ENCODE measurements at places on chromosomes 7 and 10.
A peak's percentile ranks its signal among the peaks of the same experiment; 100 is the strongest.

- DNase-seq, result no peak
Measured at GRCh38 chr7:17773289-17773626, 167.0 kb downstream of the SNX13 start.

GRCh38 chr10:72241691-72242252 is 25.7 kb upstream of the ASCC1 start:
- DNase-seq, result no peak

DNA sequence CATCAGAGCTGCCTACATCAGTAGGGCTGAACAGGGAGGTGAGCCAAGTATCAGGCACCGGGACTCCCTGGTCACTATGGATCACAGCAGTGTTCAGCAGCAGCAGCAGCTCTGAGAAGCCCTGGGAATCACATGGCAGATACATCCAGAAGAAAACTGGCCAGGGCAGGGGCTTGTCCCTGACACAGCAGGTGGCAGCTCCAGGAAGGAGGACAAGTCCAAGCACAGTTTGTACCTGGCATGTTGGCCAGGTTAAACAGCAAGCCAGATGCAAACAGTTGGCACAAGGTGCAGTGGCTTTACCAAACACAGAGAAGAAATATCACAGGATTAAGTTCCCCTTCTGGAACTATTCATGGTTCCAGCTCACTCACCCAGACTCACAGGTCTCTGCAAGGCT is 139.4 kb downstream of the KCNMA1 start:
- DNase-seq, result no peak

DNA sequence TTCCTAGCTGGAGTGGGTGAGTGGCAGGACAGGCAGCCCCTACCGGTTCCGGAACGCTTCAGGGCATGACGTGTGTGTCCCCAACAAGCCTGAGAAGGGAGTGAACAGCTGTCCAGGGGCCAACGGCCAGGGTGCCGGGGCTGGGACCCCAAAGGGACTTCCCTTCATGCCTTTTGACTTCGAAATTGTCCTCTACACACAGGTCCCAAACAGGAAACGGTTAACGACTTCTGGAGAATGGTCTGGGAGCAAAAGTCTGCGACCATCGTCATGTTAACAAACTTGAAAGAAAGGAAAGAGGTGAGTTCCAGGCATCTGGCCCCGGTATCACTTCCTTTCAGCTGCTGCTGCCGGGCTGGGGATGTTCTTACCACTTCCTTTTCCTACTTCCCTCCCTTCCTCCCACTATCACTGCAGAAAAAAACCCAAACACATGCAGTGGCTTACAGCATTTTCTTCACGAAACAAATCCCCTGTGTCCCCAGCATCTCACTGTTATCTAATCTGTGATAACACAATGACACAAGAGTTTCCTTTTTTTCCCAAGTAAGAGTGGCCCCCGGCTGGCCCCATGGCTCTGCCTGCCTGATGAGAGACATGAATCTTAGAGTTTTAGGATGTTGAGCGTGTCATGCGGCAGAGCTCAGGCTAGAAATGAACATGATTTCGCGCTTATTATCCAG is 63.2 kb downstream of the MKI67 start:
- no peak for DNase-seq

- DNase-seq, result no peak
Measured at GRCh38 chr7:30437823-30438574, 40.6 kb downstream of the NOD1 start.

DNA sequence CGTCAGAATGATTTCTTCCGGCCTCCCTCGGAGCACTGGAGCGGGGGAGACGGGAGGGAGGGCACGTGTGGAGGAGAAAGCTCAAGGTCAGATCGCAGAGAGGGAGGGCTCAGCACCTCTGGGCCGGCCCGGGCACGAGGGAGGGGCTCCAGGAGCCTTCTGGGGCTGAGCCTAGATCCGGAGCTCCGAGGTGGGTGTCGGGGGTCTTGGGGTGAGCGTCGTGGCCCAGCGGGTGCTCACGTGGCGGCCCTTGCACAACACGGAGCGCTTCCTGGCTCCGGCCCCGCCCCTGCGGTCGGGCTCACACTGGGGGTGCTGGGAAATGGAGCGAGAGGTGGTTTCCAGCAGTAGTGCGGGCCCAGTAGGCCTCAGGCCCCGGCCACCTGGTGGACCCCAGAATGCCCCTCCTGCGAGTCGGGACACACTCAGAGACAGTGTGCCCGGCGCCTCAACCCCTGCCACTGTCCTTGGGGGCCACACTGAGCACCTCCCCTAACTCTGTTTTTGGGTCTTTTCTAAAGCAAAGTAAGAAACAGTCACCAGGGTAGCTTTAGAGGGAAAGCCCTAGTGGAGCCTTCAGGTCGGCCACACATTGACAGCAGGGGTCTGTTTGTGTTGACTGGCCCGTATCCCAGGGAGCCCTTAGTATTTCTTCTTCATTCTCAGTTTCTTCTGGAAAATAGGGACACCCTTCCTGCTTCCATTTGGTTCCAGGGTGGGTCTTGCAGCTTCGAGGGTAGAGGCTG is 798 bp downstream of the PPIF start:
- DNase-seq, result no peak

GRCh38 chr10:29067161-29067560 is 221.7 kb upstream of the LYZL1 start:
- DNase-seq, result no peak

DNA sequence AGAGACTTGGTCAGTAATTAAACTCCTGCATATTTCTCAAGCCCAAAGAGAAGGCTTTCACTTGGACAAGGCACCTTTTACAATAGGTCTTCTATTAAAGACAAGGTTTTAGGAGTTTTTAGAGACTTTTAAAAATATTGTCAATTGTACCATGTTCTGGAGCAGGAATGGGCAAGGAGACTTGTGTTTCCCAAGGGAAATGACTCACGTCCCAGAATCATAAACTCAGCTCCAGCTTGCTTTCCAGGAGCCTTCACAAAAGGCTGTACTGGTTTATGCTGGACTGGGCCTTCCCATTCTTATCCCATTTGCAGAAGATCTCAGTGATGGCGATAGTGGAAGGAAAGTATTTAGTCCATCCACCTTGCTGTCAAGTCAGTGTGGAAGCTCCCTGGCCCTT is 7.8 kb upstream of the GLI3 start:
- no peak for DNase-seq

GRCh38 chr7:42720991-42721796 is 190.7 kb downstream of the C7orf25 start:
- peak; percentile 15 for DNase-seq

GRCh38 chr10:10831085-10831484 is 186.6 kb upstream of the CELF2 start:
- DNase-seq, result no peak

- no peak for DNase-seq
Measured at GRCh38 chr7:114821030-114821900, 100.6 kb upstream of the MDFIC start.

- DNase-seq, result no peak
Measured at GRCh38 chr7:124672011-124672410, 93.6 kb downstream of the GPR37 start.

DNA sequence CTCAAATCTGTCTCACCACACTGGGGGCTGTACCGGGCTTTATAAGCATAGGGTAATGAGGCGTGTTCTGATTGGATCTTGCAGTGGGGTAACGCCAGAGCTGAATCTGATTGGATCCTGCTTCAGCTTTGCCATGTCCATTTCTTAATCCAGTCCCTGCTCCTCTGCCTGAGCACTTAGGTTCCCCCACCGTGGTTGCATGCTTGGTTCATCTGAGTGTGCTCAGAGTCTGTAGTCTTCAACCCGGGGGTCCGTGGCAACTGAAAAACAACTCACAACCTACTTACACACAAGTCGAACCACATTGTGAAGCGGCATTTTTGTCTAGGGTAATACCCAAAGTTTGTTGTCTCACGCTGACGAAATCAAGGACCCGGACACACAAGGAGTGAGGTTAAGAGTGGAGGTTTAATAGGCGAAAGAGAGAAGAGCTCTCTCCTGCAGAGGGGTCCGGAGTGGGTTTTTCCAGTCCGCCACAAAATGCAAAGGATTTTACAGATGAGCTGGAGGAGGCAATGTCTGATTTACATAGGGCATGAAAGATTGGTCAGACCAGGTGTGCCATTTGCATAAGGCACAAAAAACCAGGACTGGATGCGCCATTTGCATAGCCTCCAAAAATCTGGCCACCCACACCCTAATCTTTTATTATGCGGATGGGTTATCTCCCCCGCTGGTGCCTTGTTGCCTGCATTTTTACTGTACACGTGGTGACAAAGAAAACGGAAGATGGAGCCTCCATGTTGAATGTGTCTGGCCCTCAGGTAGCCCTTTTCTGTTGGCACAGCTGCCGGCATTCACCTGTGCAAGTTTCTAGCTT is 641.8 kb upstream of the FOXK1 start:
- DNase-seq, result peak; percentile 40

DNA sequence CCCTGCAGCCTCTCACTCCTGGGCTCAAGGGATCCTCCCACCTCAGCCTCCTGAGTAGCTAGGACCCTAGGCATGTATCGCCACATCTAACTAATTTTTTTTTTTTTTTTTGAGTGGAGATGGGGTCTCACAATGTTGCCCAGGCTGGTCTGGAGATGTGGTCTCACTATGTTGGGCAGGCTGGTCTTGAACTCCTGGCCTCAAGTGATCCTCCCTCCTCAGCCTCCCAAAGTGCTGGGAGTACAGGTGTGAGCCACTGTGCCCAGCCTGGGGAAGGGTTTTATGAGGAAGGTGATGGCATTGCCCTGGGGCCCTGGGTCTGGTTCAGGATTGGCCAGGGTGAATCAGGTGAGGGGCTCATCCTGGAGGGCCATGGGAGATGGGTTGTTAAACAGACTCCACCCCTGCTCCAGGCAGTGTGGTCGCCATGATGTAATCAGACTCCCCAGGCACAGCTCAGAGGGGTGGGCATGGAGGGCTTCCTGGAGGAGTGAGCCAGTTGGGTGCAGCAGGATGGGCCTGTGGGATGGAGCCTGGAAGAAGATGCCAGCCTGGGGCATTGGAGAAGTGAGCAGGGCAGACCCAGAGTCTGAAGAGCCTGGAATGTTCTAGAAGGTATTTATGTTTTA is 82.7 kb downstream of the MYL10 start:
- no peak for DNase-seq

DNA sequence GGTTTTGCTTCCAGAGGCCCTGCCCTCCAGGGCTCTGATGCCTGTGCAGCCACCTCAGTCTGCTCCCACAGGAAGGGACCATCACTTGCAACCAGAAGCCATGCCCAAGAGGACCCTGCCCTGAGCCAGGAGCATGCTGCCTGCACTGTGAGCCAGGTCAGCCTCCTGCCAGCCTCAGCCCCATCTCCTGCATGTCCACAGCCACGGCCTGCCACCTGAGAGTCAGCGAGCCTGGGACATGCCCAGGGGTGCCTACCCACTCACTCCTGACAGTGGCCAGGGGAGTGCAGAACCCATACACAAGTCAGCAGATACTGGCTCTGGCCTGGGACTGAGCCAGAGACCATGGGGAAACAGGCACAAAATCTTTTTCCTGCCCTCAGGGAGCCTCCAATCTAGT is 6.6 kb upstream of the KCP start:
- no peak for DNase-seq

GRCh38 chr10:113872139-113873030 is 17.9 kb downstream of the NHLRC2 start:
- no peak for DNase-seq

GRCh38 chr7:116165717-116166116 is 44.6 kb upstream of the TES start:
- DNase-seq, result no peak

DNA sequence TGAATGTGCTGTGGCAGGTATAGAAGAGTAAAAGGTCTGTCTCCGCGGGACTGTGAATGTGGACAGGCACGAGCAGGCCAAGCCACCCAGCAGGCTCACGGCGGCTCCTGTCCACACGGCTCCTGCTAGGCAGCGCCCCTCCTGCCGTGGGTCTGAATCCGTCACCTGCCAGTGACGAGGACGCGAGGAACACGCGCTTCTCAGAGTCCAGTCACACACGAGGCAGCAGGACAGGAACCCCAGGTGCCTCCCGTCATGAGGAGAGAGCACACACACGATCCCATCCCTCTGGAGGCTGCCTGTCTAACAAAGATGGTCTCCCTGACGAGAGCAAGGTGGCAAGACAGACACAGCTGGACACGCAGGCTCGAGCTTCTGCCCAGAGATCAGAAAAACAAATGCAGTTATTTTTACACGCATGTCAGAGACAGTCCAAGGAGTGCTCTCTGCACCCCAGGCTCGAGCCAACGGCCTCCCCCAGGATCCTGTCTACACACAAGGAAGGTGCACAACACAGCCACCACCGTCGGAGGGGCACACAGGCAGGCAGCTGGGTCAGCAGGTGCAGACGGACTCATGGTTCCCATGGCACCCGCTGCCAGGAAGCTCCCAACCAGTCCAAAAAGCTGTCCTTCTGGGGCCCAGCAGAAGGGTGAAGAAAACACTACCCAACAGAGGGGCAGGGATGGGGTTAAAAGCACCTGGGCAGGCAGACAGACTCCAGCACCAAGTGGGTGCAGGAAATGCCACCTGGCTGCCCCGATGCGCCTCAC is 103.2 kb downstream of the MAD1L1 start:
- no peak for DNase-seq

- DNase-seq, result peak; percentile 42
Measured at GRCh38 chr10:129332476-129332875, 134.6 kb upstream of the MGMT start.

DNA sequence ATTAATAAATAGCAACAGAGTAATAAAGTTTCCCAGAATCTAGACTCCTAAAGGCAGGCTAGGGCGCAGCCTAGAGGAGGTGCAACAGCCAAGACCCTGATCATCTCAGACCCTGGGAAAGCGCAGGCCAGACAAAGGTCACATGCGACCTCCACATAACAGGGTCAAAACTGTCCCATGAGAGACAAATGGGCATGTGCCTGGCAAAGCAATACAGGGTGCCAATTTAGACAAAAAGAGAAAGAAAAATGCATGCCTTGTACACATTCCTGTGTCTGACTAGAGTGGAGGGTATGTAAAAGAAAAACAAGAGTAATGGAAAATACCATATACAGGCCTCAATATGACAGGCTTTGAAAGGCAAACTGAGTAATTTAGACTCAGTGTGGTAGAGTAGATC is 22.2 kb downstream of the MPP7 start:
- DNase-seq, result no peak

GRCh38 chr10:118569241-118569881 is 26.1 kb downstream of the PRLHR start:
- no peak for DNase-seq

GRCh38 chr7:130277763-130278643 is 11.3 kb downstream of the CPA2 start:
- DNase-seq, result peak; percentile 70

DNA sequence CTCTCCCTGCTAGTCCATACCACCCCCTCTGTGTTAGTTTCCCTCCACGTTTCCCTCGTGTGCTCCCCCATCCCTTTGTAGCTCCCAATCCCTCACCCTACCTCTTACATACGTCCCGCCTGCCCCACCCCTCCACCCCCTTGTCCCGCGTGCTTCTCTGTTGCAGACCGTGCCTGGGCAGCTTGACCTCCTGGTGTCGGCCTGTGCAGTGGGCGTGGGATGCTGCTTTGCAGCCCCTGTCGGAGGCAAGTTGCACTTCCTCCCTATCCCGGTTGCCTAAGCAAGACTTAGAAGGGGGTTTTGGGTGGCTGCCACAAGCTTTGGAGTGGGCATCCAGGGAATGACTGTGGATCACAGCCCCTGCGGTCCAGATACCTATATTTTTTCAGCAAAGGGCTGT is 7.7 kb downstream of the CLCN1 start:
- no peak for DNase-seq

- no peak for DNase-seq
Measured at GRCh38 chr7:70720191-70720873, 411.6 kb upstream of the GALNT17 start.

Measured in NT2/D1 (cell line).